Right ventricle myocardium superior (tissue), 1 donor: ENCODE measurements at places on chromosomes 16 and 17. TPM values are rescaled to one million over a fixed set of nuclear protein-coding genes. Genes with fewer than 3 reads are reported as not detected.

CARD14 gene
- total RNA-seq = not detected

GRCh38 chr17:1107083-1107776 is 72.6 kb downstream of the ABR start:
- peak; percentile 38 for DNase-seq

- no peak for DNase-seq
These were observed 38.1 kb upstream of the KPNB1 start for GRCh38 chr17:47611372-47612350.

GINS2 gene
- total RNA-seq = 0.81 TPM

- no peak for DNase-seq
These were observed 2.6 kb downstream of the ATP2C2 start for GRCh38 chr16:84370723-84371552.

GRCh38 chr16:47056688-47057629 is 83.5 kb upstream of the DNAJA2 start:
- no peak for DNase-seq

AGRP gene
- total RNA-seq = not detected

DNA sequence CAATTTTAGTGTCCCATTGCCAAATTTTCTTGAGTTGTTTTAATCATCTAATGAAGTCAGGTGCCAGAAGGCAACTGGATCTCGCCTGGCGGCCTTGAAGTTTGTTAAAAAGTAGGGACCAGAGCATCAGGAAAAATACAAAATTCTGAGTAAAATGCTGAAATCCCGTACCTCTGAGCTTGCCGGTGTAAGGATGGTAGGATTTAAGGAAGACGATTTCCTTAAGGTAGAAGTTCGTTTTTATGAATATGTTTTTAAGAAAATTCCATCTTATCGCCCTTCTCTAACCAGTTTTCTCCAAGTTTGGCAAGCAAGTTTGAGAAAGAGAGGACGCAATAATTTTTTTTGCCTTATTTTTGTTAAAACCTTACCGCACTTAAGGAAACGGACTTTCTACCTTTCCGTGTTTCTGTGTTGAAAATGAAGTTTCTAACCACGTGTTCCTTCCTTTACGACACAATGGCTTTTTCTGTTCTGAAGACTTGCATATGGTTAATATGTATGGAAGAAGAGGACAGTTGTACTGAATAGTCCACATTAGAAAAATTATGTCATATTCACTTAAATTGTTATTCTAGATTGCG is 748 bp downstream of the ATF7IP2 start:
- no peak for DNase-seq
